Endothelial cell of umbilical vein (primary cell): ENCODE measurements at places on chromosomes 16 and 17. TPM values are rescaled to one million over a fixed set of nuclear protein-coding genes. Genes with fewer than 3 reads are reported as not detected.

DNA sequence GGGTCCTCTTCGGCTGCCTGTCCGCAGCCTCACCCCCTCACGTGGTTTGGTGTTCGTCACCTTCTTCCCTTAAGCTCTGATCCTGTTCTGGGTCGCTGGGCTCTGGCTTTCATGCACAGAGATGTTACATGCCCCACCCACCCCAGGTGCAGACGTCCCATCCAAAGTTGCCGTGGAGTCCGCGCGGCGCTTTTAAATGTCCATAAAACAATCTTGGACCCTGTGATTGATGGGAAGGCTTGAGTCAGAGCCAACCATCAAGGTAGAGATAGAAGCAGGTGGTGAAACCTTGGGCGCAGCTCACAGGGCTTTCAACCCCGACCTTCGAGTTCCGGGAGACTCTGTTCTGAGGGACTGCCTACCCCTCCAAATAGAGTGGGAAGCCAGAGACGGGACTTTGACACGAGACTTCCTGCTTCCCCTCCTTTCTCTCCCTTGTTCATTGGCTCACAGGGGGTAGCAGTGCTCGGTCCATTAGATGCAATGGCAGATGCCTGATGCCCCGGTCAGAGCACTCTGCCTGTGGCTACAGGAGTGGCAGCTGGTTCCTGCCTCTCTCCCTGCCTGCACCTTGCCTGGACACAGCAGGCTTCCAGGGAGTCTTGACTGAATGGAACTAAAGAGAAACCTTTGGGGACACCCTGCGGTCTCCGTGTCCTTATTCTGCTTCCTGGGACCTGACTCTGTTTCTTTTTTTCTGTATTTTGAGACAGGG, 4.0 kb downstream of the ENGASE start:
- no peak for DNase-seq

DNA sequence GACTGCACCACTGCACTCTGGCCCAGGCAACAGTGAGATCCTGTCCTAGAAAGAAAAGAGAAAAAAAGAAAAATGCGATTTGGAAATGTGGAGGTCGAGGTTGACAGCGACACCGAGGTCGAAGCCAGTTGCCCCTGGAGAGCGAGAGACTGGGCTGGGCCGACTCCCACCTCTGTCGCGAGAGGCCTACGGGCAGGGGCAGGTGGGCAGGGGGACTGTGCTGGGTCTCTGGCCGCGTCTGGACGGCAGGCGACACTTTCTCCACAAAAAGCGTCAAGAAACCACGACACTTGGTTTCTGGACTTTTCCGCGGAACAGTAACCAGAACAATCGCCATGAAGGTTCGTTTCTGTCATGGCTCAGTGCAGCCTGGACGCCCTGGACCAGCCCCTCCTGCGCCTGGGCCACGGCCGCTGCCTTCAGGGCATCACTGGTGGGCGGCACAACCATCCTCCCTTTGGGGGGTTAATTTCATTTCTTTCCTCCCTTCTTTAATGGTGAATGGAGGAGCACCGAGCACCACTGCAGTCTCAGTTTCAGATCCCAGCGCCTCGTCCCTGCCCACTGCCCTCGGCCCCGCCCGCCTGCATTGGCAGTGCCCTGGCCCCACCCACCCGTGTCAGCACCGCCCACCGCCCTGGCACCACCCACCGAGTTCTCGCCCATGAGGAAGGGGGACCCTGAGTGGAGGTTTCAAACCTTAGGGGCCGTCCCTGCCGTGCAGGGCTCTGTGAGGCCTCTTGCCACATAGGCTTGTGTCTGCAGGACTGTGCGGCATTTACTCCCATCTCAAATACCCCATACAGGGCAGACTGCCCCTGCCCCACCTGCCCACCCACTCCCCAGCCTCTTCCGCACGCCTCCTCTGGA, 18.5 kb upstream of the CDH15 start:
- no peak for DNase-seq

DNA sequence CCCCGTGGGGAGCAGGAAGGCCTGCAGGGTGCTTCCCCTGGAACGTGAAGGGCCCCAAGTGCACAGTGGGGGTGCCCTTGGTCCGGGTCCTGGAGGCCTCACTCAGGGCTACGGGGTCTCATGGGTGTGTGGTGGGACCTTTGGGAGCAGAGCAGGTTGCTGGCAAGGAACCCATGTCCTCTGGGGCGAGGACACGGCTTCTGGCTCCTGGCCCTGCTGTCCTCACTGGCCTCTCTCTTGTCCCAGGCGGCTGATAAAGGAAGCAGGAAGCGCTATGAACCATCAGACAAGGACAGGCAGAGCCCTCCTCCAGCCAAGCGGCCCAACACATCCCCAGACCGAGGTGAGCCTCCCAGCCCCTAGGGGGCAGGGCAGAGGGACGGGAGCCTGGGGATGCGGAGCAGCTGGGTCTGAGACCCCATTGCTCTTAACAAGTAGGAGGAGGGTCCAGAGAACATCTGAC, 9.8 kb upstream of the IL17C start:
- DNase-seq, result peak; percentile 14

DNA sequence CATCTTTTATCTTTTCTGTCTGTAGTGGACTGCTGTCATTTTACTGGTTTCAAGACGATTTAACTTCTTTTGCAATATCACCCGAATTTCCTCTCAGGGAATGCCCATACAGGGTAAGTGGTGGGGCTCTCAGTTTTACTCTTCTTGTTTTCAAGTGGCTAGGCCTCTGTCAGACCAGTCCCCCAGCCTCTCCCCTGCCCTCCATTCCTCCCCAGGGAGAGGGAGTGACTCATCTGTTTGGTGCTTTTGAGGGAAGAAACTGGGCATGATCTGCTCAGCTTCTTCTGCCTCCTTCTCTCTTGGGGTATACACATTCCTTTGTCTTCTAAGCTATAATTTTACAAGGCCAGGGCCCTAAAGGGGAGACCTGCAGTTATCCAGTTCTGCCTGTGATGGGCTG, 332.0 kb downstream of the CBLN1 start:
- DNase-seq, result no peak

DNA sequence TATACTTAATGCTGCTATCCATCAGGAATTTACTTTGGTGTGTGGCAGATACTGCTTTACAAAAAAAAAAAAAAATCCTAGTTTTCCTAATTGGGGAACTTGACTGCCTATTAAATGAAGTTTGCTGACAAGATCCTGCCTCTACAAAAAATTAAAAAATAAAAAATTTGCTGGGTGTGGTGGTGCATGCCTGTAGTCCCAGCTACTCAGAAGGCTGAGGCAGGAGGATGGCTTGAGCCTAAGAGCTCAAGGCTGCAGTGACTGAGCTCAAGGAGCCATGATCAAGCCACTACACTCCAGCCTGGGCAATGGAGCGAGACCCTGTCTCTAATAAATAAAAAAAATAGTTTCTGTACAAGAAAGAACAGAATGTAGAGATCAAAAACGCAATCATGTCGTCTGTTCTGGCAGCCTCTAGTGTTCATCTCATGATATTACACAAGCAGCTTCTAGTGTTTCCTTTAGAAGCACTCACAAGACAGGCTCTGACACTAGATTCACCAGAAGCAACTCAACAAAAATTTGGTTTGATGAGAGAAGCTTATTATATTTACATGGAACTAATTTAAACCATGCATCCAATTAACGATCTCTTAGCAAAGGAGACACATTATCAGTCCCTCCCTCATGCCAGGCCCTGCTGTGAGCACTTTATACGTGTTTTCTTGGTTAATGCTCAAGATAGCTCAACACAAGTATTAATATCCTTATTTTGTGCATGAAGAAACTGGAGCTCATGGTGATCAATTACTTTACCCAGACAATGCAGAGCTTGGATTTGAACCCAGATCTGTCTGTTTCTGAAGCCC, 6.8 kb upstream of the KRTAP17-1 start:
- peak; percentile 49 for DNase-seq

Gene EVPLL
- not detected in 2 replicates for total RNA-seq
